ENCODE measurements at places on chromosomes 6 and 20.
A peak's percentile ranks its signal among the peaks of the same experiment; 100 is the strongest.

GRCh38 chr20:17674722-17675518 is 7.1 kb downstream of the RRBP1 start:
- no peaks in the 10 kb centered on the region for H3K27me3 ChIP-seq
- H3K4me3 ChIP-seq: no peak overlapping the region
- peaks cover 31% of the 10 kb centered on the region for H3K36me3 ChIP-seq
- no peak overlapping the region for H3K27ac ChIP-seq
- H3K4me1 ChIP-seq: peaks cover 28% of the 10 kb centered on the region

DNA sequence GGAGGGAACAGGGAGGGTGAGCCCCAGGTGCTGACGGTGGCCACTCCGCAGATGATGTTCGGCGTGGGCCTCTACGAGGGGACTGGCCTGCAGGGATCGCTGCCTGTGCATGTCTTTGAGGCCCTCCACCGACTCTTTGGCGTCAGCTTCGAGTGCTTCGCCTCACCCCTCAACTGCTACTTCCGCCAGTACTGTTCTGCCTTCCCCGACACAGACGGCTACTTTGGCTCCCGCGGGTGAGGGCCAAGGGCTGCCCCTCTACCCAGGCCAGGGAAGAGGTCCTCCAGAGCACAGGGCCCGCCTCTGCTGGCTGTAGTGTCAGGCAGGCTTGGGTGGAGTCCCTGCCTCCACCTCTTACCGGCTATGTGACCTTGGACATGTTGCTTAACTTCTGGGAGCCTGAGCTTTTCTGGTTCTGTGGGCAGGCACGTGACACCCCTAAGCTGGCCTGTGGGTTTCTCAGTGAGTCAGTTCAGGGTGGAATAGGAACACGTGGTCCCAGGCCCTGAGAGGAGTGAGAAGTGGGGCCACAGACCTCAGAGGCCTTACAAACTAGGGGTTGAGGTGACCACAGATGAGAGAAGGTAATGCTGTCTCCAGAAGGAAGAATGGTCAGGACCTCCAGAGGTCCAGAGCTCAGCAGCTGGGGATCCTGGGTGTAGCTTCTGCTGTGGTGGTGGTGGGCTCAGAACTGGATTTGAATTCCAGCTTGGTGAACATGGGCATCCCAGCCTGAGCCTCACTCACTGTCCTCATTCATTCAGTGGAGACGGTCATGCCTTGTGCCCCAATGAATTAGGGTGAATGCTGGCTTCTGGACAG is 11.9 kb downstream of the PCIF1 start:
- H3K27ac ChIP-seq: peak overlapping the region; percentile 74
- H3K4me3 ChIP-seq: no peak overlapping the region
- peaks cover 47% of the 10 kb centered on the region for H3K36me3 ChIP-seq
- no peaks in the 10 kb centered on the region for H3K27me3 ChIP-seq
- peaks cover 7% of the 10 kb centered on the region for H3K4me1 ChIP-seq

DNA sequence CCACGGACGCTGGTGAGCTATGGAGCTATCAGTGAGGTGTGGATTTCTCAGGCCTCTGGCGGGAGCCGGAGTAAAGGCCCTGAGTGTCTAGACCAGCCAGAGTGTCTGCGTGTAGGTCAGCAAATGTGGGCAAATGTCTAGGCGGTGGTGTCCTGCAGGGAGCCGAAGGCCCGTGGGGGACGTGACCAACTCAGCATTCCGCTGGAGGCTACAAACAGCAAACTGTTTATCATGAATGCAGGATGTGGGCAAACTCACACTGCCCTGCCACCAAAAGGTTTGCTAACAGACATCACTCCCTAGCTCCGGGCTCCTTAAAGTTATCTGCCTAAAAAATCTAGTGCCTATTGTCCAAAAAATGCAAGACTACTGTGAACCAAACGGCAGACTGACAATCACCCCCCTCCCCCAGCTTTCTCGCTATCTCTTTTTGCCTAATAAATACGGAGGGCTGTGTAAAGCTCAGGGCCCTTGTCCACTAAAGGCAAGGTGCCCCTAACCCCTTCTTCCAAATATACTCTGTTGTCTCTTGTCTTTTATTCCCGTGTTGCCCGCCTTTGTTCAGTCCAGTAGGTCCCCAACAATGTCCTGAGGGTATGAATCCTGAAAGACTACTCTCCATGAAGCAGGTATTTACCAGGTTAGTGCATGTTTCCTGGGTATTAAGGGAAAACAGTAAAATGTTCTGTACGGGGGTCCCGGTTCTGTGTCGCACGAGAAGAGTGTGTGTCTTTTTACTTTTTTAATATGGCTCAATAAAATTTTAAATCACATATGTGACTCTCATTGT is 29.0 kb upstream of the AFDN start:
- no peak for DNase-seq
- H3K36me3 ChIP-seq: no peaks in the 10 kb centered on the region
- peaks cover 3% of the 10 kb centered on the region for H3K4me1 ChIP-seq

DNA sequence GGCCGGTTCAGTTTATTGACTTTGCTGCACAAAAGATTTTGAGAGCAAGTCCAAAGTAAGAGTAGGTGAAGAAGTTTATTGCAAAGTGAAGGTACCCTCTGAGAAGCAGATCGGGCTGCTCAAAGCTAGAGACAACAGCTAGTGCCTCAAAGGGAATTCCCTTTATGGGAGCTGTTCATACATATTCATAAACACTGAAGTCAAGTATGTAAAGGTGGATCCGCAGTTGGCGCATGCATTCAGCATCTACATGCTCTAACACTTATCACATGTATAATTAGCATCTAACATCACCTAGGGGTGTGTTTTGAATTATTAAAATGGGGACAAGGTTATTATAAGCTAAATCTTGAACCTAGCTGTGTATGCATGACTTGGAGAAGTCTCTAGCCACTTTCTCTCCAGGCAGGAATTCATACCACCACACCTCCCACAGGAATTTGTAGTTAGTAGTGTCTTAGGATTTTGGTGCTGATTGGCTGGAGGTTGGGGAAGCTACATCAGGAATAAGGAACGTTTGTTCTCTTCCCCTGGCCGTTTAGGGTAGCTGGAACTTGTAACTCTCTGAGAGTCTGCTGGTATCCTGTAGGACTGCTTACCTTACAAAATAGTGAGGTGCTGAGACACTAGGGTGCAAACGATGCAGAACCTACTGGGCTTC is 1633.9 kb downstream of the GRIK2 start:
- H3K27ac ChIP-seq: no peak overlapping the region
- H3K4me3 ChIP-seq: no peak overlapping the region
- no peaks in the 10 kb centered on the region for H3K36me3 ChIP-seq
- no peaks in the 10 kb centered on the region for H3K27me3 ChIP-seq

DNA sequence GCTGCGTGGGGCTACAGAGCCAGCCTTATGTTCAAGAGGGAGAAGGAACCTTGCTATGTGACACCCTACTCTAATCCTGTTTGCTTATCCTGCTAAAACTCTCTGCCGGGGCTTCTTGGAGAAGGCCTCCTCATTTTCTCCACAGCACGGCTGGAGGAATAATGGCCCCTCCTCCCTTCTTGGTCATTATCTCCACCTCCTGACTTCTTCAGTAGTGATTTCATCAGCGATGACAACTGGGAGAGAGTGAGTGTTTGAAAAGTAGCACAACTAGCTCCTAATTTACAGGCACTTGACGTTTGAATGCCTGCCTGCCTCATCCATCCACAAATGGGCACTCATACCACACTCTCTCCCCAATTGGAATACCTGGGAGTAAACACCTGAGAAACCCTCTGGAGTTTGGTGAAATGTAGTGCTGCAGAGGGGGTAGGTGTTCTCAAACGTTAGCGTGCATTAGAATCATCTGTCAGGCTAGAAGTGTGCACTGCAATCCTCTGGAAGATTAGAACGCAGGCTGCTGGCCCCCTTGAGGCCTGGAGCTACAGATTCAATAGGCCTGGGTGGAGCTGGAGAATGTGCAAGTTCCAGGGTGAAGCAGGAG is 148.5 kb downstream of the FOXC1 start:
- H3K4me1 ChIP-seq: no peaks in the 10 kb centered on the region
- no peaks in the 10 kb centered on the region for H3K27me3 ChIP-seq
- no peak for DNase-seq
- no peaks in the 10 kb centered on the region for H3K36me3 ChIP-seq
